ENCODE measurements at places on chromosomes 2 and 18. TPM values are rescaled to one million over a fixed set of nuclear protein-coding genes. Genes with fewer than 3 reads are reported as not detected.

Gene CYTIP
- total RNA-seq = 520 TPM

Gene MTHFD2
- total RNA-seq = 348 TPM

Gene MAP3K19
- not detected for total RNA-seq

Gene SLC5A7
- not detected for total RNA-seq

Gene CCDC121
- total RNA-seq = 0.43 TPM

Gene KLHL14
- not detected for total RNA-seq

Gene ARHGAP28
- total RNA-seq = not detected

Gene DYSF
- 3.8 TPM for total RNA-seq

Gene CPO
- total RNA-seq = not detected

Gene TRIM43
- total RNA-seq = not detected

Gene ERICH2
- total RNA-seq = not detected

Gene LINC00305
- total RNA-seq = not detected

Gene SCN2A
- not detected for total RNA-seq

Gene COL4A4
- total RNA-seq = not detected

Gene DPP10
- not detected for total RNA-seq

- no peak for DNase-seq
- no peaks in the 10 kb centered on the region for H3K36me3 ChIP-seq
- no peak overlapping the region for H3K27ac ChIP-seq
- H3K4me3 ChIP-seq = no peak overlapping the region
Observed at GRCh38 chr2:239787538-239788050, 237.5 kb downstream of the NDUFA10 start.

- H3K4me3 ChIP-seq = no peak overlapping the region
- H3K27me3 ChIP-seq = no peaks in the 10 kb centered on the region
- H3K4me1 ChIP-seq = no peaks in the 10 kb centered on the region
- H3K36me3 ChIP-seq = no peaks in the 10 kb centered on the region
- no peak overlapping the region for H3K27ac ChIP-seq
Observed at GRCh38 chr2:158573739-158574138, 117.0 kb downstream of the PKP4 start.

GRCh38 chr18:43634994-43635393, 357.7 kb upstream of the SYT4 start:
- H3K4me3 ChIP-seq = no peak overlapping the region
- no peaks in the 10 kb centered on the region for H3K4me1 ChIP-seq

DNA sequence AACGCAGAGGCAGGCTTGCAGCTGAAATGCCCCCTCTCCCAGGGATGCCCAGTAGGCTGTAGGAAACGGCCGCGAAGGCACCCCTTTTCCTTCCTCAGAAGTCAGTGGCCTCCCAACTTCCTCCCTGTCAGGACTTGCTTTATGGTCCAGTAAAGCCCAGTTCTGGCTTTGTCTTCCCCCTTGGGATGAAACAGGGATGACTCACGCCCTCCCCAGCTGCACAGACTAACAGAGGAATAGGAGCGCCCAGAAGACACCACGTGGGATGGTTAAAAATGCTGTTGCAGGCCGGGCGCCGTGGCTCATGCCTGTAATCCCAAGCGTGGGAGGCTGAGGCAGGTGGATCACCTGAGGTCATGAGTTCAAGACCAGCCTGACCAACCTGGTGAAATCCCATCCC, 6.9 kb downstream of the CREG2 start:
- H3K4me1 ChIP-seq = no peaks in the 10 kb centered on the region
- peaks cover 4% of the 10 kb centered on the region for H3K27me3 ChIP-seq
- H3K36me3 ChIP-seq = no peaks in the 10 kb centered on the region
- no peak for DNase-seq
- no peak overlapping the region for H3K27ac ChIP-seq
- no peak overlapping the region for H3K4me3 ChIP-seq

GRCh38 chr18:2985628-2986027, 27.3 kb downstream of the LPIN2 start:
- peaks cover 72% of the 10 kb centered on the region for H3K4me1 ChIP-seq
- H3K36me3 ChIP-seq = peaks cover 48% of the 10 kb centered on the region
- H3K4me3 ChIP-seq = no peak overlapping the region
- peak; percentile 32 for DNase-seq
- H3K27ac ChIP-seq = peak overlapping the region; percentile 34

- H3K27me3 ChIP-seq = peaks cover 63% of the 10 kb centered on the region
- H3K4me1 ChIP-seq = peaks cover 17% of the 10 kb centered on the region
- peak; percentile 23 for DNase-seq
- H3K36me3 ChIP-seq = no peaks in the 10 kb centered on the region
Observed at GRCh38 chr2:134718817-134719814, at the start of gene TMEM163. Gene TMEM163 (minus strand): TSS chr2:134719000.

- no peaks in the 10 kb centered on the region for H3K27me3 ChIP-seq
- H3K4me1 ChIP-seq = no peaks in the 10 kb centered on the region
- H3K36me3 ChIP-seq = no peaks in the 10 kb centered on the region
- DNase-seq = no peak
Observed at GRCh38 chr2:122203523-122203922, 448.1 kb downstream of the TSN start.

DNA sequence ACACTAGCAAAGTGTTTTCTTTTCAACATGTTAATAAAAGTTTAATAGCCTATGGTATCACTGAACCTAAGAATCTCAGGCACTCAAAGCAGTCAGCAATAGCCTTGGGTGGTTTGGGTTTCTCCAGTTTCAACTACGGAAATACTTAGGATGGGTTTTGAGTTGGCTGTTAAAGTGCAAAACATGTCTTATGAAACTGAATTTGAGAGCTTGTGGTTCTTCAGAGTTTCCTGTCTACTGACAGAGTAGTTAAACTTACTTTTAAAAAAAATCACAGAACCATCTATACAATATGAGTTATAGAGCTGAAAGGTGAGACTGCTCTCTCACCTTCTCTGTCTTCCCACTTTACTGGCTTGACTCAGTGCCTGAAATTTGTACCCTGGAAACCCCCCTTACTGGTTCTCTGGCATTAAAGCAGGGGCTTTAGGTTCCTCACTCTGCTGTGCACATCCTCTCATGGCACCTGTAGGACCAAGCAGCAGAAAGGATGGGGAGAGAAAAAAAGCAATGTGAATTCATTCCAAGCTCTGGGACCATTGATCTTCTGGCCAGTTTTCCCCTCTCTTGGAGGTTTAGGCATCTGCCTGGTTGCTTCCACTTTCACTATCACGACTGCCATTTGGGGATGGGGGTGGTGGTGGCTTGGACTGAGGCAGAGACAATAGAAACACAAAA, 18.1 kb downstream of the CCDC141 start:
- peaks cover 28% of the 10 kb centered on the region for H3K36me3 ChIP-seq
- H3K27ac ChIP-seq = peak overlapping the region; percentile 92
- peak; percentile 61 for DNase-seq
- H3K4me1 ChIP-seq = peaks cover 37% of the 10 kb centered on the region

DNA sequence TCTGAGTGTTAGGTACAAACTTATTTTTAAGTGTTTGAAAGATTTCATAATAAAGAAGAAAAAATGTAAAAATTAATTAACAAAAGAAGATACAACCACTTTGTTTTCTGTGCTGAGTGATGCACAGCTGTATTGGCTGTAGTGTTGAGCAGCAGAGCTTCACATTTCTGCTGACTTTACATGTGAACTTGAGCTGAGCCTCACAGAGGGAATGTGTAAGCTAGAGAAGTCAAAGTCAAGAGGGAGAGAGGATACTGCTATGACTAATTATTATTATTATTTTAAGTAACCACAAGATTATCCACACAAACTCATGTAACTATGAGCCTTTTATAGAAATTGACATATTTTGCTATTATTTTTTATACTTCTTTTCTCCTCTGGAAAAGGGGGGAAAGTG, 159.1 kb upstream of the ZSWIM2 start:
- no peak overlapping the region for H3K4me3 ChIP-seq
- H3K27me3 ChIP-seq = no peaks in the 10 kb centered on the region
- H3K4me1 ChIP-seq = no peaks in the 10 kb centered on the region
- no peak overlapping the region for H3K27ac ChIP-seq

GRCh38 chr2:85312404-85312803, 15.4 kb downstream of the TGOLN2 start:
- H3K4me3 ChIP-seq = no peak overlapping the region
- H3K27ac ChIP-seq = no peak overlapping the region
- H3K36me3 ChIP-seq = peaks cover 15% of the 10 kb centered on the region
- no peaks in the 10 kb centered on the region for H3K27me3 ChIP-seq
- no peak for DNase-seq

- H3K4me3 ChIP-seq = peak within 1 kb of the TSS; percentile 76
- no peaks in the 10 kb centered on the region for H3K36me3 ChIP-seq
- DNase-seq = peak; percentile 48
- H3K27ac ChIP-seq = no peak within 1 kb of the TSS
Observed at GRCh38 chr2:60553495-60554073, at the start of gene BCL11A. Gene BCL11A (minus strand): TSS chr2:60553654. CDS start chr2:60553270, 384 bp downstream.

GRCh38 chr2:28359222-28360057, 33.2 kb upstream of the FOSL2 start:
- peaks cover 3% of the 10 kb centered on the region for H3K36me3 ChIP-seq
- no peaks in the 10 kb centered on the region for H3K27me3 ChIP-seq
- DNase-seq = peak; percentile 93

- H3K27me3 ChIP-seq = peaks cover 2% of the 10 kb centered on the region
- no peak for DNase-seq
- no peak overlapping the region for H3K4me3 ChIP-seq
- peaks cover 6% of the 10 kb centered on the region for H3K4me1 ChIP-seq
Observed at GRCh38 chr2:134783912-134784311, 54.5 kb upstream of the ACMSD start.

- no peaks in the 10 kb centered on the region for H3K27me3 ChIP-seq
- no peaks in the 10 kb centered on the region for H3K4me1 ChIP-seq
- no peak overlapping the region for H3K27ac ChIP-seq
- DNase-seq = no peak
- no peaks in the 10 kb centered on the region for H3K36me3 ChIP-seq
Observed at GRCh38 chr2:241211276-241211675, 22.8 kb downstream of the ANO7 start.

- peaks cover 2% of the 10 kb centered on the region for H3K27me3 ChIP-seq
- no peaks in the 10 kb centered on the region for H3K4me1 ChIP-seq
- no peak overlapping the region for H3K4me3 ChIP-seq
Observed at GRCh38 chr2:172376505-172377125, 50.8 kb upstream of the ITGA6 start.

DNA sequence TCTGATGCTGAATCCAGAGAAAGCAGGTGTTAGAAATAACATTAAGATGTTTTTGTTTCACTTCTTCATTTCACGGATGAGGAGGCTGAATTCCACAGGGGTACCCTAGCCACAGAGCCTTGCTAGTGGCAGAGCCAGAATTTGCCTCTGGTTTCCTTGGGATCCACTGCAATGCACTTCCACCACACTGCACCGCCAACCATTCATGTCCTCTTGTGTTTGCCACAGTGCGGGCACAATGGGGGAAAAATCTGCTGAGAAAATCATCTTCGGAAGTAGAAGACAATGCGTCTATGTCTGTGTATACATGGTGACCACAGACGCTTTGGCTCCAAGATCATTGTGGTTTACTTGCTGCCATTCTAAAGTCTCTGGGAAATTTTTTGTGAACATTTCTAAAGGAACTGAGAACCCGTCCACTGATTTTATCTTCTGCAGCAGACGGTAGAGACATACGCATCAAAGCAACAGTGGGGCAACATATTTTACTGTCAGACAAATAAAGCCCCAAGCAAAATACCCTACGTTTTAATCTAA, 14.9 kb downstream of the ICOS start:
- peak overlapping the region; percentile 70 for H3K4me3 ChIP-seq
- peak; percentile 41 for DNase-seq
- peak overlapping the region; percentile 77 for H3K27ac ChIP-seq
- peaks cover 57% of the 10 kb centered on the region for H3K36me3 ChIP-seq
- H3K27me3 ChIP-seq = no peaks in the 10 kb centered on the region

- no peak for DNase-seq
- peaks cover 8% of the 10 kb centered on the region for H3K27me3 ChIP-seq
- no peaks in the 10 kb centered on the region for H3K36me3 ChIP-seq
- no peak overlapping the region for H3K27ac ChIP-seq
- H3K4me1 ChIP-seq = no peaks in the 10 kb centered on the region
- H3K4me3 ChIP-seq = no peak overlapping the region
Observed at GRCh38 chr2:163351966-163352365, 383.8 kb downstream of the FIGN start.

- H3K27ac ChIP-seq = no peak overlapping the region
- no peaks in the 10 kb centered on the region for H3K4me1 ChIP-seq
- no peaks in the 10 kb centered on the region for H3K36me3 ChIP-seq
- no peak overlapping the region for H3K4me3 ChIP-seq
- DNase-seq = no peak
- H3K27me3 ChIP-seq = no peaks in the 10 kb centered on the region
Observed at GRCh38 chr2:236840857-236841256, 244.8 kb upstream of the COPS8 start.

DNA sequence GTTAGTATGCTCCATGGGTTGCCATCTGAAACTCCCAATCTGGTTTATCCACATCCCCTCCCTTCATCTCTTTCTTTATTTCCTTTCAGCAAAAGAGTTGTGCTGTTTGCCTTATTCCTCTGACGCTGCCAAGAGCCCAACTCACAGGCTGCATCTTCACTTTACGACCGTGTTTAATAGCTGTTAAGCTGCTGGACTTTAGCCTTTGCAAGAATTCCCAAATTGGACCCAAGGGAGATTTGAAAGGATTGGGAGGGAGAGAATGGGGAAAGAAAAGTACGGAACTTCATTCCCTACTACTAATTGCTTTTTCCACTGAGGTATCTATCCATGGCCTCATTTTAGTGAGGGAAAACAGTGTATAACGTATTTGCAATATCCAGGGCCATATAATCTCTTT, 263.4 kb upstream of the MEIS1 start:
- H3K4me3 ChIP-seq = no peak overlapping the region
- H3K27me3 ChIP-seq = no peaks in the 10 kb centered on the region
- no peak overlapping the region for H3K27ac ChIP-seq
- no peaks in the 10 kb centered on the region for H3K4me1 ChIP-seq

DNA sequence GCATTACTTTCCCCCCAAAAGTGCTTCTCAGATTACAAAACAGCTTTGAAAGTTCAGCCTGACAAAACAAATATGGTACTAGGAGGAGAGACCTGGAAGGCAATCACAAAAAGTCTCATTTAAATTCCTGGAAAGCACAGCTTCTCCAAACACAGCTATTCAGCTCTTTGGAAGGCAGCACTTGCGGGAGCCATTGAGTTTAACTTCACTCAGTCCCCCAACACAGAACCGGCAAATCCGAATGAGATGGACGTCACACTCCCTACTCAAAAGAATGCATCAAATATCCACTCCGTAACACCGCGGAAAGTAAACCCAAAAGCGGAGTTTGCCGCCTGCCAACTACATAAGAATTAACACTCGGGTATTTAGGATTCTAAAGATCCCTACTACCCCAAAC, 638 bp downstream of the ST6GAL2 start:
- H3K36me3 ChIP-seq = no peaks in the 10 kb centered on the region
- H3K27me3 ChIP-seq = peaks cover 27% of the 10 kb centered on the region
- no peak overlapping the region for H3K27ac ChIP-seq
- H3K4me1 ChIP-seq = no peaks in the 10 kb centered on the region

Measured in activated CD8-positive, alpha-beta T cell treated with anti-CD3 and anti-CD28 coated beads for 36 hours (primary cell).